Activated naive CD4-positive, alpha-beta T cell (primary cell): ENCODE measurements at places on chromosomes 5 and 9.

- DNase-seq: no peak
Observed at GRCh38 chr9:14723301-14723700, 768 bp upstream of the CER1 start.

- no peak for DNase-seq
Observed at GRCh38 chr5:130287438-130287837, 383.2 kb downstream of the CHSY3 start.

GRCh38 chr9:128101690-128102089 lies 25.8 kb downstream of the PTGES2 start:
- DNase-seq: no peak

DNA sequence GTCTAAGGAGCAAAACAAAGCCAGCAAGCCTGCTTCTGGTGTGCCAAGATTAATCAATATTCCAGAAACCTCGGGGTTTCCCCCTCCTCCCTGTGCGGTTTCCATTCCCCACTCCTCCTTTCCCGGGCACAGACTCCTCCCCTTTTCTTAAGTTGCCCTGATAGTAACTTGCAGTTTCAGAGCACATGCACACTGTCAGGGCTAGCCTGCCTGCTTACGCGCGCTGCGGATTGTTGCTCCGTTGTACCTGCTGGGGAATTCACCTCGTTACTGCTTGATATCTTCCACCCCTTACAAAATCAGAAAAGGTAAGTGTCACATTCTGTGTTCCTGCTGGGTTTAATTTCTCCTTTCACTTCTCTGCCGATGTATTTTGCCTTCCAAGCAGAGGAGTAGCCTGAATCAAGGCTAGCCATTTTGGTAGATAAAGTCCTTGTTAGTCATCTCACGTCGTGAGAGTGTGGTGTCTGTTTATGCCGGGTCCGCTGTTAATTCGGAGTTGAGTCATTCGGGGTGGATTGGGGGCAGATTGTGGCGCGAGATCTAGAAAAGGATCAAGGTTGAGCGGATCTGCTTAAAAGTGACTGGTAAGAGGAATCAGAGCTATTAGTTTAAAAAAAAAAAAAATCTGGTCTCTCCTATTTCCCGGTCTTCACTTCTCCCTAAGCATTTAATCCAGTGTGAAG lies at the start of gene SLC1A3:
TSS of gene SLC1A3 (plus strand) at position 179 of the 686 bp plus-strand sequence. CDS start 1,818 bp downstream, outside the sequence.
- no peak for DNase-seq

DNA sequence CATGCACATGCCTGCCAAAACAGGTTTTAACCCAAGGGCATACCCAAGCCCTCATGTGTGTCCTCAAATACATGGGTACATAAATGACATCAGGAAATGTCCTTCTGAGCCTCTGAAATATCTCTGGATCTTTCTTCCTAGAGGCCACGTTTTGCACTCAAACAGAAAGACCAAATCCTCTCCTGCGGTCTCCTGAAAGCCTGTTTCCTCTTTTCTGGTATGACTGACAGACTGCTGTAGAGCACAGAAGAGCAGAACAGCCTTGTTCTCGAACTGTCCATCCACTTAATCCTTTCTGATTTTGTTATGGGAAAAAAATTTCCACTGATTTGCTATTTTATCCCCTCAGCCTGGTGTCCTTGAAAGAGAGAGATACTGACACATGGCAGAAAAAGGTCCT lies 107.2 kb downstream of the ASTN2 start:
- no peak for DNase-seq

DNA sequence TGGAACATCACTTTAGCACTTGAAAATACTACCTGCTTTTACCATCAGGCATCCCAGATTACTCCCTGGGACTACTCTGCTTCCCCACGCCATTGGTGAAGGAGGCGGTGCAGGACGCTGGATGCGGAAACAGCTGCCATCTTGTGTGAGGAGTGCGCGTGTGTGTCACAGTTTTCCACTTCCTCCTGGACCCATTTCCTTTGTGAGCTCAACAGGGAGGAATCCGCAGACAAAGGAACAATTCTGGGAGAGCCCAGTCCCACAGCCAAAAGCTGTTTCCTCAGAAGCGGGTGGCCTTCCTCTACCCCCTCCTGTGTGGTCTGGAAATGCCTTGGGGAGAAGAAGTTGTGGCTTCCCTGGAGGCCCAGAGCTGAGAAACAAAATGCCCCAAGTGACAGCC lies 16.8 kb downstream of the AFAP1L1 start:
- DNase-seq: no peak

- DNase-seq: no peak
Observed at GRCh38 chr5:121497176-121497575, 354.5 kb upstream of the FTMT start.

- DNase-seq: no peak
Observed at GRCh38 chr9:137721479-137721878, 102.7 kb downstream of the EHMT1 start.

- no peak for DNase-seq
Observed at GRCh38 chr5:20032896-20033295, 44.9 kb upstream of the CDH18 start.

- DNase-seq: no peak
Observed at GRCh38 chr5:138932171-138932810, 57.2 kb upstream of the LRRTM2 start.

GRCh38 chr5:142290577-142291299 lies 34.1 kb downstream of the SPRY4 start:
- no peak for DNase-seq

GRCh38 chr9:134632329-134632728 lies 9.3 kb upstream of the COL5A1 start:
- DNase-seq: no peak

DNA sequence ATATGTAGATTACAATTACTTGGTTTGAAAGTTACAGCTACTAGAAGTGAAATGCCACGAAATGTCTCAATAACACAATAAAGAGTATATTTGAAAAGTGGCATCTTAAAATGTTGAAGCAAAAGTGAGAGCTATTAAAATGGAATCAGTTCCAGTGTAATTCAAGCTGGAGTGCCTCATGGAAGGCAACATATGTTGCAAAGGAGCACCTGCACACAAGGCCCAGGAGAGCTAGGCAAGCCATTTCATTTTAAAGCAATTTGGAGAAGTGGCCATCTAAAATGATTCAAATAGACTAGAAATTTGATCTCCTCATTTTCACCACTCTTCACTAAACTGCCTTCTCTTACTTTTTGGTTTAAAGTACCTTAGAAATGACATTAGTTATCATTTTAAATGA lies 167.8 kb downstream of the GABRB2 start:
- no peak for DNase-seq

- no peak for DNase-seq
Observed at GRCh38 chr5:7186818-7187217, 209.1 kb upstream of the ADCY2 start.

GRCh38 chr5:16812448-16812847 lies 123.6 kb downstream of the MYO10 start:
- no peak for DNase-seq

GRCh38 chr9:14205463-14205862 lies 108.5 kb downstream of the NFIB start:
- no peak for DNase-seq

- no peak for DNase-seq
Observed at GRCh38 chr5:108661590-108662219, 86.0 kb upstream of the FER start.

GRCh38 chr5:38714240-38714639 lies 131.6 kb upstream of the OSMR start:
- DNase-seq: no peak

DNA sequence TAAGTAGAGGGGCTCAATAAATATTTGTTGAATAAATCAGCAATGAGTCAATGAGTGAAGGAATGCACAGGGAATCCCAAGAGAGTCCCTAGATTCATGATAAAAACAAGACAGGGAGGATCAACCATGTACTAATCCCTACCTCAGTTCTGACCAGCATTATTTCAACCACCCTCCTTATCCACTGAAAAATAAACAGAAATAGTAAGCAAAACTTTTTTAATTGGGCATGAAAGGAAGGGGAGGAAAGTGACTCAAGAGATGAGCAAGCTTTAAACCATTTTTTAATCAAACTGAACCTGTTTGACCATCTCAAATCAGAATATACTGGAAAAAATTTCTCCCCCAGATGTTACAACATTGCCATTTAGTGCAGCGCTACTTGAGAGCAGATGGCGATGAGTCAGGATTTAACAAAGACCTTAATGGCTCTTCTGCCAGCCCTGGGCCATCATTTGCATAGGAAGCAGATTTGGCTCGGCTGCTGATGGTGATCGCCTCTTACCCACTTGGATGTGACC lies 194.8 kb upstream of the SLC30A5 start:
- no peak for DNase-seq

GRCh38 chr5:107651325-107651724 lies 19.4 kb downstream of the EFNA5 start:
- DNase-seq: no peak

- no peak for DNase-seq
Observed at GRCh38 chr5:169763376-169764017, 126.4 kb downstream of the DOCK2 start.

DNA sequence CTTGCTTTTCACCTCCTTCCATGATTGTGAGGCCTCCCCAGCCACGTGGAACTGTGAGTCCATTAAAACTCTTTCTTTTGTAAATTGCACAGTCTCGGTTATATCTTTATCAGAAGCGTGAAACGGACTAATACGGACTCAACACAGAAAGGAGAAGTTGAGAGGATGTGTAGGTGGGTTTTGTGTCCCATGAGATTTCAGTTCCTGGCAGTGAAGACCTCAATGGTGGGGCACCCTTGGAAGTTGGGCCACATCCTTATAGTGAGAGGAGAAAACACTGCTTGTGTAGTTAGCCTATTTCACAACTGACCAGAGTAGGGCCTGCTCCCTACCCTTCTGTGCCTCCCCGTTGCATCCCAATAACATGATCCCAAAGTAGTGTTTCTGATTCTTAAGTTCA lies 98.9 kb upstream of the TNC start:
- no peak for DNase-seq

DNA sequence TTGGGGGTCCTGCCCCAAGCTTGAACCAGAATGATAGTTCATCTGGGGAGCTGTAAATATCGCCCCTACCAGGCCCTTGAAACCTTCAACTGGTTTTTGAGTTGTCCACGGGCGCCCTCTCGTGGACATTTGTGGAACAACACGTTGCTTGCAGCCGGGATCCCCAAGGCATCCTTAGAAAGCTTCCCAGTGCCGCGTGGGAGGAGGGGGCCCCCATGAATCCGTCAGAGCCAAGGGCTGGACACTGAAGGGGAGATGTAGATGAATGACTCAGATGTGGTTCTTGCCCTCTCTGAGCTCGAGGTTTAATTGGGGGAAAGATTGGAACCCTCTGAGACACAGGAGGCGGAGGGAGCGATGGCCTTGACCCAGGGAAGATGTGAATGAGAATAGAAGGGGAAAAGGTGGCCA lies 31.8 kb upstream of the ORM1 start:
- peak; percentile 68 for DNase-seq

GRCh38 chr5:120614531-120615180 lies 150.6 kb downstream of the PRR16 start:
- no peak for DNase-seq

DNA sequence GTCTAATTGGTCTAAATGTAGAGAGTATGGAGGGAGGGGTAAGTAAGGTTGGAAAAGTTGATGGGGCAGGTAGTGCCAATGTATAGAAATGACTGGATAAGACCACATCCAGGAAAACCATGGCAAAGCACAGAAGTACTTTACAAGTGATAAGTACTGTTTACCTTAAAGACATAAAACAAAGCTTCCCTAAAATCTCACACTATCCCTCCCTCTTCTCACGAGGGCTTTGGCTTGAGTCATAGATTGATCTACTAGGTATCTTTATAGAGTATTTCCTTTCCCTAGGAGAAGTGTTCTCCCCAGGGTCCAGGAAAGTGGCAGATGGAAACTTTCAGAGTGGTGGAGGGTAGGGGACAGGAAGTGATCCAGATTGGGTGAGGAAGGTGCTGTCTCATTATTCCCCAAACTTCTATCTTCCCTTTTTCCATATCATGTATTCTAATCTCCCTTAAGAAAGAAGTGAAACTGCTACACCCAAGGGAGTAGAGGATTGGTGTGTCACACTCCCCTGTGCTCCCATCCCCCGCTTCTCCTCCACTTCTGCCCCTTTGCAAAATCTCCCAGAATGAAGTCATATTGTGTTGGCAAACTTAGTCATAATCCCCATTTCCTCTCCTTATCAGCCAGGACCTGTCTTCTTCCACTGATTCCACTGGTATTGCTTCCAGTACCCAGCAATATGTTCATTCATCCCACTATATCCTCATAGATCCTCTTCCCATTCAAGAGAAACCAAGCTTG lies 14.6 kb downstream of the IL33 start:
- no peak for DNase-seq

DNA sequence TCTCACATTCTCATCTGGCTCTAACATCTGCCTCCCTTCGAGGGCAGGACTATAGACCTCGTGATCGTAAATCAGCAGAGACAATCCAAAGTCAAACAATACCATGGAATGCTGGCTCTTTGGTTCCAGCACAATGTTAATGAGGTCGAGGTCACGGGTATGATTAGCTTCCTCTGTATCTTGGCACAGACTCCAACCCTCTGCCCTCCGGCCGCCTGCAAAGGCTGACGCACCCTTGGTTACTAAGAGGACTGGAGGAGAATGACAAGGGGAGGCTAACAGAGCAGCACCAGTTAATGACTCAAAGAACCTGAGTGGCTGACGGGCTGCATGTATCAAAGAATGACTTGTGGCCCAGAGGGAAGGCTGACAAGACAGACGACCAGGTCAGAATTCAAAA lies 10.1 kb downstream of the LHFPL2 start:
- DNase-seq: no peak

DNA sequence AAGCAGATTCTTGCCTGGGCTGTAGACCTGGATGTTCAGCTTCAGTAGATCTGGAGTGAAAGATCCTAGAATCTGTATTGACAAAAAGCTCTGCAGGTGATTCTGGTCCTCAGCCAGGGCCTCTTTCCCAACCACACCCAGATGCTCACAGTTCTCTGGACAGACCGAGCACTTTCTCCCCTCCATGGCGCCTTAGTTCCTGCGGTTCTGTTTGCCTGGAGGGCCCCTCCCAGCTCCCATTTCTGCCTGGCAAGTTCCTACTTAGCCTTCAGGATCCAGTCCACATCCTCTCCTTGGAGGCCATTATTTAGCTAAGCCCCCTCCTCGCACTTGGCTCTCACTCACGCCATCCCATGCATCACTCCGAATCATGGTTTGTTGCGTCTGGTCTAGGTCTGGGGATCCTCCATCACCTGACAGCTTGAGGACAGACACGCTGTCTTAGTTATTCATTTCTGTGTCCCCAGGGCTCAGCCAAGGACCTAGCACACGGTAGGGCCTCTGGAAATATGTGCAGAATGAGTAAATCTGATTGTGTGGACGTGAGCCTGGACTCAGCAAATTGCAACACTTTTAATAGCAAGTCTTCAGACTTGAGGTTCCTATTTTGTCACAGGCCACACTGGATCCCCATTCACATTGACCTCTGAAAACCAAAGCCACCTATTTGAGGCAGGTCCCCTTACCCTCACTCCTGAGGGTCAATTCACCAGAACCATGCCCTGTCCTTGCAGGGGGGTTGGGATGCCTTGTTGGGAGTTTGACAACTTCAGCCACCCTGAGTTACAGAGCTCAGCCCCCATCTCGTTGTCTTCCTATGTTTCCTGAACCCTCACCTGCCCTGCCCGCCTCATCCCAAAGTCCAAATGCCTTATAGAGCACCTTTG lies 50.7 kb downstream of the COL15A1 start:
- no peak for DNase-seq

- no peak for DNase-seq
Observed at GRCh38 chr5:17897776-17898175, 263.5 kb downstream of the TAF11L14 start.
